ENCODE measurements at places on chromosomes 1 and 21.
A peak's percentile ranks its signal among the peaks of the same experiment; 100 is the strongest.

DNA sequence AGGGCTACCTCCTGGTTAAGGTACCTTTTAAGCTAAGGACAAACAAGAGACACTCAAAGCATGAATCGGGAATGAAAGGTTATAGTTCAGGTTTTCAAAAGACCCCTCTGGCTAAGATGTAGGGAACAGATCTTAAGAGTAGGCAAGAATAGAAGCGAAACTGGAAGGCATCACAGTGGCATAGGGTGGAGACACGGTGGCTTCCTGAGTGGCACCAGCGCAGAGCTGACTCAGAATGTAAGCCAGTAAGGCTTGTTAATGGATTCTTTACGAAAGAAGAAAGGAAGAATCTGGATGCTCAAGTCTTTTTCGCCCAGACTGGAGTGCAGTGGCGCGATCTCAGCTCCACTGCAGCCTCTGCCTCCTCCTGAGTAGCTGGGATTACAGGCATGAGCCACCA is 21.2 kb downstream of the PADI6 start:
- DNase-seq: no peak

DNA sequence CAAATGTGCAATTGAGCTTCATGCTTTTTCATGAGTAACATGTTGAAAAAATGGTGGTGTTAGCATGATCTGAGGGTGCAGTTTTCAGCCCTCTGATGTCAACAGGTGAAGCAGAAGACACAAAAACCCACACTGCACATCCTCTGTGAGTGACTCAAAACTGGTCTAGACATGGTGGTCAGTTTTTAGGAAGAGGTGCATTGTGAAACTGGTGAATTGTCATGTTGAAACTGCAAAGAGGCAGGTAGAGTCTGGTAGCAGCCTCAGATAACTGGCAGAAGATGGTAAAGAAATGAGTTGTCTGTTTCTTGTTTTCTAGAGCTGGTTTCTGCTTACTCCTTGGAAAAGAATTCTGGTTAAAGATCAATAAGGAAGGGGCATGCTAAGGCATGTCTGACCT is 97.3 kb upstream of the HMCN1 start:
- no peak for DNase-seq

DNA sequence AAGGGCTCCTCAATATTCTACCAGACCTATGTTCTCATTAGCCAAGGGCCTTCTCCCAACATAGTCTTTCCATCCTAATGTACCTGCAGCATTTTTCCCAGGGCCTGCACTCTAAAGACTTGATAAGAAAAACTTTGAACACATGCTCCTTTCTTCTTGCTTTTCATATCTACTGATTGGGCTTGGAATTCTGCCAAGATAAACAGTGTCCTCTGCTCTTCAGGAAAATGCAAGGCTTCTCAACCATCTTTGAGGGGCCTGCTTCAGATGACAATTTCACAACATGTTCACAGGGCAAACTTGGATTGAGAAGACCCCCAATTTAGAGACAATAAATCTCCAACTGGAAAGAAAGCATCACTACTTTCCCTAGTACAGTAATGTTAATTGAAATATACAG is 25.8 kb upstream of the PPT1 start:
- no peak for DNase-seq

DNA sequence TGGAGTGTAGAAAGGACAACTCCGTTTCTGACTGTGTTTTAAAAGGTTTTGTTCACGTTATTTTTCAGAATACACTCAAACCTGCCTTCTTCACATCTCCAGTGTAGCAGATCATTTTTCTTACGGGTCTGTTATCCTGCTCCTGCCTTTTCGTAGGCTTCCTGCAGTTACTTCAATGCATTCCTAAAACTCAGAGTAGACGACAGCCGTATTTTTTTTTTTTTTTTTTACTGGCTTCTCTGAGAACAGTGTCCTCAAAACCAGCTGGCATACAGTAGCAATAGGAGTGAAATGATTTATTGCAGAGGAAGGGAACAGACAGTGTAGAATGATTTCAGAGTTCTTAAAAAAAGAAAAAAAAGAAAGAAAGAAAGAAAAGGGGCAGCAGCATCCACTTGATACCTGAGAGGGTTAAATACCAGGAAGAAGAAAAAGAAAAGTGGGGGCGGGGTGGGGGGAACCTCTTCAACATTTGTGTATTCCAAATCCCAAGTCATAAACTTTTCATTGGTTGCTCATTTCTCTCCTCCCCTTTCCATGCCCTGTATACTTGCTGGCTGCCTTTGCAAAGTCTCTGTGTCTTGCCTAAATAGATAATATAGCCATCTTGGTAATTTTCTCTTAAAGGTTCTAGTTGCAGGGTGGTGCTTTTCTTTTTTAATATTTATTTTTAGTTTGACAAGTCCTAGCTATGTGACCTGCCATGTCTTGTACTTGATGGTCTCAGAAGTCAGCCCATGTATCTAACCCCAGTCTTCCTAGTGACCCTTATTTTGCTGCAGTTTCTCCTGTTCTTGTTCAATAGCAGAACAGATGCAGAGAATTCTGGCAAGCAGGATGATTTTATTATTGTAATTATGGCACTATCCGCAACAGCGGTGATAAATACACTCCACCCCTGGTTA is 2.8 kb downstream of the TGFB2 start:
- DNase-seq: peak; percentile 78

GRCh38 chr1:7068552-7068951 is 283.3 kb downstream of the CAMTA1 start:
- DNase-seq: no peak

GRCh38 chr21:45155910-45156309 is 81.5 kb downstream of the ADARB1 start:
- DNase-seq: no peak

- no peak for DNase-seq
Measured at GRCh38 chr1:12065872-12066271, 2.8 kb downstream of the TNFRSF8 start.

All from skin of body (tissue), 3 donors.